NCI-H2171 treated with DMSO at 0.1 percent for 48 hours (cell line): ENCODE measurements at places on chromosomes 12 and 14.
A peak's percentile ranks its signal among the peaks of the same experiment; 100 is the strongest.

- DNase-seq, result peak; percentile 64
Measured at GRCh38 chr12:71940068-71940467, 1.4 kb downstream of the TPH2 start.

GRCh38 chr14:103408491-103409155 lies 23.4 kb downstream of the MARK3 start:
- DNase-seq, result peak; percentile 65

- no peak for DNase-seq
Measured at GRCh38 chr14:41016213-41016612, 590.5 kb upstream of the LRFN5 start.

DNA sequence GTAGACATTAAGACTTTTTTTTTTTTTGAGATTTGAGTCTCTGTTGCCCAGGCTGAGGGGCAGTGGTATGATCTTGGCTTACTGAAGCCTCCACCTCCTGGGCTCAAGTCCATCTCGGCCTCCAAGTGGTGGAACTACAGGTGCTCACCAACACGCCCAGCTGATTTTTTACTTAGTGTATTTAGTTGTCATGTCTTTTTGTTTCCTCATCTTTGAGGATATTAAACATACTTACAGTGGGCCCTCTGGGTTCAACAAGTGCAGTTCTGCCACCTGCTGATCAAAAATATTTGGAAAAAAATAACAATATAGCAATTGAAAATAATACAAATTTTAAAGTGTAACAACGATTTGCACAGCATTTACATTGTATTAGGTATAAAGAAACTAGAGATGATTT lies 4.4 kb upstream of the B4GALNT1 start:
- no peak for DNase-seq

GRCh38 chr12:29414368-29414767 lies 33.4 kb upstream of the ERGIC2 start:
- no peak for DNase-seq

DNA sequence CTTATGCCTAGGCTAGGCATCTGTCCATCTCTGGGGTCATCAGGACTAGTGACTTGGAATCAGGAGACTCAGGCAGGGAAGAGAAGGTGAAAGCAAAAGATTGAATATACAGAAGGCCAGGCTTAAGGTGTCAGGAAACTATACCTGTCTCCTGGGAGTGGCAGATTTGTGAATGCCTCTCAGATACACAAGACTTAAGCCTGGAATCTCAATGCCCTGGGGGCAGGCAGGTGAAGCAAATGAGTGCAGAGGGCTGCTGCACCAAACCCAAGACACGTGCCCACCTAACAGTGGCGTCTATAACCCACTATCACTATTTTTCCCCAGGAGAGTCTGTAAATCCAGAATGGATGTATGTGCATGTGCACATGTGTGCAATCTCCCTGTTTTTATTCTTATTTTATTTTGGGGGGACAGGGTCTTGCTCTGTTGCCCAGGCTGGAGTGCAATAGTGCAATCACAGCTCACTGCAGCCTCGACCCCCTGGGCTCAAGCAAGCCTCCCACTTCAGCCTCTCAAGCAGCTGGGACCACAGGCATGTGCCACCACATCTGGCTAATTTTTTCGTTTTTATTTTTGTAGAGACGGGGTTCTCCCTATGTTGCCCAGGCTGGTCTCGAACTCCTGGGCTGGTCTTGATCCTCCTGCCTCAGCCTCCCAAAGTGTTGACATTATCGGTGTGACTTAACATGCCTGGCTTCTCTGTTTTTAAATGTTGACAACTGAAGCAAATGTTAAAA lies 31.9 kb upstream of the FOS start:
- DNase-seq, result peak; percentile 21

DNA sequence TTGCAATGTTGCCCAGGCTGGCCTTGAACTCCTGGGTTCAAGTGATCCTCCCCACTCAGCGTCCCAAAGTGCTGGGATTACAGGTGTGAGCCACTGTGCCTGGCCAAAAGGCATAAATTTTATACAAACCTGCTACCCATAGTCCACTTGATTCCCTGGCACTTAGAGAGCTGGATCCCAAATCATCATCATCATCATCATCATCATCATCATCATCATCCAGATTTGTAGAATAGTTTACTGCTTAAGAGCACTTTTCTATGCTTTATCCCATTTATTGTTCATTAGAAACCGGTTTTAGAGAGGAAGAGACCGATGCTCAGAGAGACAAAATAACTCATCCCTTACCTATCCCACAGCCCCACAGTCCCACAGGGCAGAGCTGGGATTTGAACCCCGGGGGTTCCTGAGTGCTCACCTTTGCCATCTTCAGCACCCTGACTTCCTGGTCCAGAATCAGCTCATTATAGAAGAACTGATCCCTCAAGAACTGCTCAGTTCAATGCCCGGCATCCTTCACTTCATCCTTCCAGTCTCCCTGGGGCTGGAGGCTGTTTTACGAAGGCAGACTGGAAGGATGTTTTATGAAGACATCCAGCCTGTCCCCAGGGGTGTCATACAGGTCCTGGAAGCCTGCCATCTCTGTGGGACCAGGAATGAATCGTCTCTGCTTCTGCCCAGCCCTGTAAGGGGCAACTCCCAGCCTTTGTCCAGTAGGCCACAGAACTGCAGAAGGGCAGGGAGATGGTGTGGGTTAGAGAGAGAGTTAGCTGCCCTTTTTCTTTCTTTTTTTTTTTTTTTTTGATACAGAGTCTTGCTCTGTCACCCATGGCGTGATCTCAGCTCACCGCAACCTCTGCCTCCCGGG lies 20.2 kb upstream of the OASL start:
- no peak for DNase-seq

- DNase-seq, result no peak
Measured at GRCh38 chr12:121501946-121502345, 78.9 kb downstream of the KDM2B start.
